ENCODE measurements at places on chromosomes 2 and 18.

- no peak for DNase-seq
Observed at GRCh38 chr2:70974592-70974991, 3.8 kb upstream of the ANKRD53 start.

DNA sequence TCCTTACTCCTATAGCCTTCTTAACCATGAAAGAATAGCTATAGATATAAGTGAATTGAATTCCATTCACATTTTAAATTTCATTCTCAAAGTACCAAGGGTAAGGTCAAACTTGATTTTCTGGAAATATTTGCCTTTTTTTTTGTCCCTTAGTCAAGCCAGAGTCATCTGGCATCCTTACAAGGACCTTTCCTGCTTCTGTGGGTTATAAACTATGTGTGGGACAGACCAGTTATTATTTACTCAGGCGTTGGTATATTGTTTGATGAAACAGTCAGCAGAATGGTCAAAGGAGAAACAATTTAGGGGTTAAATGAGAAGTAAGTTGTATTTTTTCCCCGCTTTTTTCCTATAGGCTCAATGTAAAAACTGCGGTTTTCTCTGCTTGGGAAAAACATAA lies 1103.2 kb upstream of the ZEB2 start:
- DNase-seq: no peak

GRCh38 chr18:76401498-76401897 lies 93.5 kb downstream of the ZNF516 start:
- DNase-seq: no peak

GRCh38 chr2:108324531-108325255 lies 36.0 kb downstream of the SULT1C2 start:
- no peak for DNase-seq

GRCh38 chr2:188787658-188788240 lies 186.4 kb upstream of the COL3A1 start:
- DNase-seq: no peak

DNA sequence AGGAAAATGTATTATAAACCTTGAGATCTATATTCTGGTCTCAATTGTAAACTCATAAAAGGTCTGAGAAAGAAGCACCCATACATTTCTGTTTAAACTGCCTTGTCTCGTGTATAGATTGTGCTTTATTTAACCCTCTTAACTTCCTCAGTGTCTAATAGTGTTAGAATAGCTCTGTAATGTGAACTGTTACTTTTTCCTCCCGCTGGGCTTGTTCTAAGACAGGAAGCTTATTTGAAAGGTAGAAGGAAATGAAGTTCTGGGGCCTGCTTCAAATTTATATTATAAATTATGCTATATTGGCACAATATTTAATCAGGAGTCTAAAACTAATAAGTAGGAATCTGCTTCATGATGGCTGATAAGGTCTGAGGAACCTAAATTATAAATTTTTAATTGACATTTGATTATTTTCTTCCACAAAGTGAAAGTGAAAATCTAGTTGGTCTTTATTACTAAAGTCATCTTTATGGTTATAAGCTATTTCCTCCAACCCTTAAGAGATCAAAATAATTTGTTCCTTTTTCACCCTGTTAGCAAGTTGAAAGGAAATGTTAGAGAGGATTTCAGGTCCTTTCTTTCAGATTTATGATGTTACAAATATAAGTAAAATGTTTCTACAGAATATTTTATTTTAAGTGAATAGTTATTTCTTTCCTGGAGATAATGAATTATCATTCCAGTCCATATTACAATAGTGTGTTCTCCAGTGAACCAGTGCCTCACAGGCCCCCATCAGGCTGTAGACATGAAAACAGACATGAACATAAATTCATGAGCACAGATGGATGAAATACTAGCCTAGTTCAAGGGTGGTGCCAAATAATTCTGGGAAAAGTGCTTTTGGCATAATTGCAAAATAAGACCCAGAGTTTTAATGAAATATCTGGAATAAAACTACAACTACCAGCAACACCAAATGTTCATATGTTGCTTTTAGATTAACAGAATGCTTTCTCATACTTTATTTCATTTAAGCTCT lies 7.9 kb downstream of the MFSD6 start:
- DNase-seq: no peak

DNA sequence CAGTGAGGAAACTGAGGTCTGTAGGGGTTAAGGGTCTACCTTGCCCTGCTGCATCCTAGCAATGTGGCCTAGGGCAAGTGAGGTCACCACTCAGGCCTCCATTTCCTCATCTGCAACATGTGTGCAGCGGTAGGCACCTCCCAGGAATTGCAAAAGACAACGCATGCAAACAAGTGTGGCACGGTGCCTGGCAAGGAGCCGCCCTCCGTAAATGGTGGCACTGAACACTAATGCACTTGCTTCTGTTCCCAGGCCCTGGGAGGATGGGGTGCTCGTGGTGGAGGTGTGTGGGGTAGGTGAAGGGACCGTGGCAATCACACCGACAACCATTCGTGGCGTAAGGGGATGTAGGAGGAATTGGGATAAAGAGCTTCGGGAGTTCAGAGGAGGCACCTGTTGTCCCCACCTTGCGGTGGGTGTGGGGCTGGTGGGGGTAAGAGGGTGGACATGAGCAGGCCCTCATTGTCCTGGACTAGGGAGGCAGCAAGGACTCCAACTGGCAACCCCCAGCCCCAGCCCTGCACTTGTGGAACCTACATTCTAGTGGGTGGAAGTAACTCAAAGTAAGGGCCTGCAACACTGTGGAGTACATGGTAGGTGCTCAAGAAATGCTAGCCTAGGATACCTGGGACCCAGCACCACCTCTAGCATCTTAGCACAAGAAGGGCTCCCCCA lies 26.0 kb downstream of the ATOH8 start:
- no peak for DNase-seq

GRCh38 chr2:33207151-33207740 lies 260.5 kb downstream of the LTBP1 start:
- DNase-seq: no peak

GRCh38 chr2:215511454-215512346 lies 75.8 kb upstream of the FN1 start:
- no peak for DNase-seq

DNA sequence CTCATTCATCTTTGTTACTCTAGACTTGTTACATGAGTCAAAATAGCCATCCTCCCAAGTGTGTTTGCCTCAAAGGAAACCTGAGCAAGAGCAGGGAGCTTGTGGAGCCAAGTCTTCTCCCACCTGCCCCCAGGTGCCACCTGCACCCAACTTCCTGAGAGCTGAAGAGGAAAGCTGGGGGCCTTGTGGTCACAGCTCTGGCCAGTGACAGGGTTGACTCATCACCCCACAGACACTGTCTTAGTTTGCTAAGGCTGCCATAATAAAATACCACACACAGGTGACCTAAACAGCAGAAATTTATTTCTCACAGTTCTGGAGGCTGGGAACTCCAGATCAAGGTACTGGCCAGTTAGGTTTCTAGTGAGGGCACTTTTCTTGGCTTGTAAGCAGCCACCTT lies 99.6 kb downstream of the TPGS2 start:
- DNase-seq: no peak

DNA sequence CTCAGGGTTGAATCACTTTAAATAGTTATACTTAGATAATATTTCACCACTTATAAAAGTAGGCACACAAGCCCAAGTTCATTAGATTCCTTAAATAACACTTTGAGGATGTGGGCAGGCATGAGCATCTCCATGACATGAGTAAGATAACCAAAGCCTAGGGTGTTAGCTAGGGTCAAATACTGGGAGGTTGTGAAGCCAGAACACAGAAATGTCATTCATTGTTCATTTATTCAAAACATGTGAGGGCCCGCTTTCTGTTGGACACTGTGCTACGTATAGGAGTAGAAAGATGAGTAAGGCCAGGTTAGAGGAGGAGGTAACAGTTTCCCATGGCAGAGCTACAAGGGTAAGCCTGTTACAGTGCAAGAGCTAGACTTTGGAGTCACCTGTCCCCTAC lies 93.5 kb upstream of the NEDD4L start:
- DNase-seq: no peak

DNA sequence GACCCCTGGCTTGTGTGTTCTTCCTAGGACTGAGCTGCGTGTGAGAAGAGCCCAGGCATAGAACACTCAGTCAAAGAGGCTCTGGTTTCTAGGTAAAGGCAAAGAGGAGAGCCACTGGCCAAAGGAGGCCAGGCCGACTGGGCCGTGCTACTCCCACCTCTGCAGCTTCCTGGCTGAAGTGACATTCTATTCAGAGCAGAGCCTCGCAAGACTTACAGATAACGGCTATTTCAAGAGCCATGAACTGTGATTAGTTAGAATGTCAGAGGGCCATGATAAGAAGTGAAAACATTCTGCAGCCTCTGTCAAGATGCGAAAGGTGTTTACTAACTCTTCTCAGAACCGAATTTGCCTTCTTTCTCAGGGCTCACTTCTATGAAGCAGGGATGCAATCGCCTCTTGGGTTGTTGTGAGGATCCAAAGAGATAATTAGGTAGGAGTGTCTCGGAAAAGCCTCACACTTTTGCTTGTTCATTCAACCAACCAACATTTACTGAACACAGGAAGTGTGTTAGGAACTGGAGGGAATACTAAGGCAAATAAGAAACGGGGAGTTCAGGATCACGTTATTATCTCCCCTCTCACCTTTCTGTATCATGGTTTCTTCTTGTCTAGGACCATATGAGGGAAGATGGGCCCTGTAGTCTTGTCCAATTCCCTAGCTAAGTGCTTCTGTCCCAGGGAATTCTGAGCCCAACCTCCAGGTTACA lies 3.4 kb upstream of the DNAJC5G start:
- no peak for DNase-seq

GRCh38 chr2:126911111-126911796 lies 12.6 kb downstream of the TEX51 start:
- DNase-seq: no peak

- DNase-seq: no peak
Observed at GRCh38 chr18:58668897-58669296, 2.4 kb upstream of the MALT1 start.

DNA sequence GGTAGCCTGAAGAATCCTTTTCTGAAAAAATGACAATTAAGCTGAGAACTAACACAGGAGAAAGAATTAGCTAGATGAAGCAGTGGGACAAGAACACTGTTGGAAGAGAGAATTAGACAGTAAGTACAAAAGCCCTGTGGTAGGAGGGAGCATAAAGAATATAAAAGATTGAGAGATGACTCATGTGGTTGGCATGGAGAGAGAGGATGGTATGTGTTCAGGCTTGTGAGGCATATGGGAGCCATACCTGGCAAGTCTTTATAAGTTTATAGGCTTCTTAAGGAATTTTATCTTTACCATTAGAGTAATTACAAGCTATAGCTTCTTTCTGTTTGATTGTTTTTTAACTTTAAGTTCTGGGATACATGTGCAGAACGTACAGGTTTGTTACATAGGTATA lies 325.0 kb downstream of the ARL6IP6 start:
- no peak for DNase-seq

DNA sequence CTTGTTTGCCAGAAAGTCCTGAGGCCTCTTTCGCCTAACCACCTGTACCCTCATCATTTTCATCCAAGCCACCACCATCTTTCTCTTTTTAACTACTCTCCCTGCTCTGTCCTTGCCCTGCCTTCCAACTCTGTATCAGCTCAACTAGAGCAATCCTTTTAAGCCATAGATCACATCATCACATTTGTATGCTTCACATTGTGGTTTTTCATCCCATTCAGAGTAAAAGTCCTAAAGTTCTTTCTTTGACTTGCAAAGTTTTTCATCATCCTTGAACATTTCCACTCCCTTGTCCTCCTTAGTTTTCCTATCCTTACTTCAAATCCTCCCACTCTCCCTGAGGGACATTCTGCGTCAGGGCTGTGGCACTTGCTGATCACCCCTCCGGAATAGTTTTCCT lies 73.9 kb downstream of the SLC39A10 start:
- DNase-seq: no peak

- no peak for DNase-seq
Observed at GRCh38 chr2:106232638-106233349, 38.7 kb upstream of the UXS1 start.

DNA sequence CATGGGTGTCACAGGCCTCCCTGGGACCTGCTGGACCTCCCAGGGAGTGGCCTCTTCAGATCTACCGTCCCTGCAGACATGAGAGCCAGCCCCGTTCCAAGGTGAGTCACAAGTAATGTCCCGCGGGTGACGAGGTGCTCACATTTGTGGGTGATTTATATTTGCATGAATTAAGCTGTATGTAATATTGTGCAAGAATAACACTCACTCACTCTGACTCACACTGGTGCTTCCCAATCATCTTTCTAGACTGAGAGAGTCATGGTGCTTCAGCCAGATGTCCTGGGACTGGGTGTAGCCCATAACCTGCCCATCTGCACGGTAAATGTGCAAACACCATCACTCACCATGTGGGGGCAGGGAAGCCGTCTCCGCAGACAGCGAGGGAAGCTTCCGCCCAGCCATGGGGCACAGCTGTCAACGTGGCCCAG lies 347.5 kb upstream of the SALL3 start:
- DNase-seq: no peak

DNA sequence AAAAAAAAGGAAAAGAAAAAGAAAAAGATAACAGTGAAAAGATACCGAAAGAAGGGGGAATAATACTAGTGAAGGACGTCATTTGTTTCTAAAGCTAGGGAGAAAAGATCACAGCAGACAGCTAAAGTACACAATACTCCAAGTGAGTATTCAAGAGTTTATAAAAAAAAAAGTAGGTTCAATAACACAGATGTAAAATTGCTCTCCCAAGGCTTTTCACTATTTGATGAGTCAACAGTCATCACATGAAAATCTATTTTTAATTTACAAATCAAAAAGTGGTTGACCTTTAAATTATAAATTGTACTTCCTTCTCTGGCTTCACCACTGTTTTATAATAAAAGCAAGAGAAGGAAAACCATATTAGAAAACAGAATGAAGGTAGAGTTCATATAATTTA lies 144.0 kb downstream of the ZRANB3 start:
- DNase-seq: no peak

GRCh38 chr2:100813527-100813926 lies 6.4 kb upstream of the NPAS2 start:
- no peak for DNase-seq

DNA sequence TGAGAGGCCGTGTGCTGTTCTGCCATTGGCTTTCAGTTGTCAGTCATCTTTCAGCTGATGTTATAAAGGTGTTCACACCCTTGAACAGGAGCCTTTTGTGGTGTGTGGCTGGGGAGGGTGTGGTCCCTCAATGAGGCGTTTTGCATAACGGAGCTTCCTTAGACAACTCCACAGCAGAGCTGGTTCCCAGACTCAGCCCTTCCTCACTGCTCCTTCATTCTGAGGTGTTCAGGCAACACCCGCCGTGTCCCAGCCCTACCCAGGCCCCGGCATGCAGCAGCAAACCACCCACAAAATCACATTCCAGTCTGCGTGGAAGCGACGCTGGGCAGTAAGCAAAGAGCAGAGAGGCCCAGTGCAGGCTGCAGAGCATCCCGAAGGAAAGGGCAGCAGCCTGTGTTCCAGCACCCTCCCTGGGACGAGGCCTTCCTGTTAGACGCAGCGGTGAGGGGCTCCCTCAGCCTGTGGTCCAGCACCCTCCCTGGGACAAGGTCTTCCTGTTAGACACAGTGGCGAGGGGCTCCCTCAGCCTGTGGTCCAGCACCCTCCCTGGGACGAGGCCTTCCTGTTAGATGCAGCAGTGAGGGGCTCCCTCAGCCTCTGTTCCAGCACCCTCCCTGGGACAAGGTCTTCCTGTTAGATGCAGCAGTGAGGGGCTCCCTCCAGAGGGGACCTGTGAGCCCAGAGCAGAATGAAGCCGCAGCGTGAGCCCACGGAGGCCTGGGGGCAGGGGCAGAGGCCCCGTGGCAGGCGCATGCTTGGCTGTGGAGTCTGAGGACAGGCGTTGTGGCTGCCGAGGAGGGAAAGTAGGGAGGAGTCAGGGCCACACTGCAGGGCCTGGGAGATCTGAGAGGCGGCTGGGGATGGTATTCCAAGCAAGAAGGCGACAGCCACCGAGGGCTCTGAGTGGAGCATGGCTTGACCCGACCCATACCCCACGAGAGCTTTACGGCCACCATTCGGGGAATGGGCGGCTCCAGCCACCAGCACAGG lies 201.8 kb upstream of the HDAC4 start:
- DNase-seq: no peak

Data from NCI-H1048 (cell line).